ENCODE measurements at places on chromosomes 4 and X. TPM values are rescaled to one million over a fixed set of nuclear protein-coding genes. Genes with fewer than 3 reads are reported as not detected.

DNA sequence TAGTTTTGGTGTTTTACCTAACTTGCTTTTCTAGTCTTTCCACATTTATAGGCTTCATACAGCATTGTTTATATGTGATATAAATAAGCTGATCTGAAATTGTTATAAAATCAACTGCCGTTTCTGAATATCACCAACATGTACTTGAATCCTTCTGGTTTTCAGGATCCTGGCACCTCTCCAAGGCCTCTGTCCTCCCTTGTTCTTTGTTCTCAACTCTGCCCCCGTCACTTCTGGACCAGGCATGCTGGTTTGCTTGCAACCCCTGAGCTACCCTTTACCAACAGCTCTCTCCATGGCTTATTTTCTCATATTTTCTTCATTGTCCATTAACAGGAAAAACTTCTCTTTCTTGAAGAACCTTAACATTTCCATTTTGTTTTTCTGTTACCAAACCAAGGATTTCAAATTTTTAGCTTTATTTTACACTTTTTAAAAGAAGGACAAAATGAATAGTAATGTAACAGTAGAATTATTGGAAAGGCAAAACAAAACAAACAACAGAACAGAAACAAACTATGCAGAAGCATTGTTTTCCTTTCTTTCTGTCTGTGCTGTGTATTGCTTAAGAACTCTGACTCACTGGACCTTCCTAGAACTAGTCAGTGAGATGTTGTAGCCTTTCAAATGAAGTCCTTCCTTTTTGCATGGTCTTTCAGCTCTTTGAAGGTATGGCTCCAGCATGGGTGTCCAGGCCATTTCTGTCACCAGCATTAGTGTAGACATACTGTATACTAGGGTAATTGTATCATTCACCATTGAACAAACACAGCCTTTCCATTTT lies 44.8 kb downstream of the BANK1 start:
- DNase-seq: peak; percentile 13

GRCh38 chr4:144355811-144356757 lies 215.6 kb upstream of the GYPA start:
- DNase-seq: peak; percentile 38

GRCh38 chr4:76447393-76447851 lies 12.4 kb downstream of the SHROOM3 start:
- no peak for DNase-seq

GRCh38 chrX:136856551-136856950 lies 24.0 kb downstream of the RBMX start:
- DNase-seq: no peak

Gene BRS3
- not detected for polyA plus RNA-seq

Gene FRMPD3
- polyA plus RNA-seq: not detected

Gene HTR2C
- polyA plus RNA-seq: not detected

Gene FAM9C
- polyA plus RNA-seq: 0.24 TPM

All from muscle of arm (tissue), 14 donors.